ENCODE measurements at places on chromosomes 7 and 10.

- no peak for DNase-seq
These were observed 1.5 kb downstream of the SEM1 start for GRCh38 chr7:96707901-96708774.

- peak; percentile 36 for DNase-seq
These were observed 586.6 kb upstream of the POT1 start for GRCh38 chr7:125516194-125516593.

DNA sequence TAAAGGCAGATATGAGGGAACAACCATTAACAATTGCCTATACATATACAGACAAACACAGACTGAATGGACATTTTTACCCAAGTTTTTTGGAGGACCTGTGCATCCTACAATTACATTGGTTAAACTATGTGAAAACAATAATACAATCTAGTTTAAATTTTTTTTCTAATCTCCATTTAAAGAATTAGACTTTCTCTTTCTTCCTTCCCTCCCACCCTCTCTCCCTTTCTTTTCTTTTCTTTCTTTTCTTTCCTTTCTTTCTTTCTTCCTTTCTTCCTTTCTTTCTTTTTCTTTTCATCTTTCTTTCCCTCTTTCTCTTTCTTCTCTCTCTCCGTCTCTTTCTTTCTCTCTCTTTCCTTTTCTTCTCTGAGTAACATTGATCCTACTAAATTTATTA lies 183.7 kb downstream of the HDAC9 start:
- no peak for DNase-seq

- no peak for DNase-seq
These were observed 60.4 kb downstream of the DNAJB6 start for GRCh38 chr7:157397036-157397720.

- peak; percentile 4 for DNase-seq
These were observed 151.5 kb downstream of the ANK3 start for GRCh38 chr10:60237977-60238758.

Measured in NCI-H1436 (cell line).